ENCODE measurements at places on chromosomes 13 and 19.

DNA sequence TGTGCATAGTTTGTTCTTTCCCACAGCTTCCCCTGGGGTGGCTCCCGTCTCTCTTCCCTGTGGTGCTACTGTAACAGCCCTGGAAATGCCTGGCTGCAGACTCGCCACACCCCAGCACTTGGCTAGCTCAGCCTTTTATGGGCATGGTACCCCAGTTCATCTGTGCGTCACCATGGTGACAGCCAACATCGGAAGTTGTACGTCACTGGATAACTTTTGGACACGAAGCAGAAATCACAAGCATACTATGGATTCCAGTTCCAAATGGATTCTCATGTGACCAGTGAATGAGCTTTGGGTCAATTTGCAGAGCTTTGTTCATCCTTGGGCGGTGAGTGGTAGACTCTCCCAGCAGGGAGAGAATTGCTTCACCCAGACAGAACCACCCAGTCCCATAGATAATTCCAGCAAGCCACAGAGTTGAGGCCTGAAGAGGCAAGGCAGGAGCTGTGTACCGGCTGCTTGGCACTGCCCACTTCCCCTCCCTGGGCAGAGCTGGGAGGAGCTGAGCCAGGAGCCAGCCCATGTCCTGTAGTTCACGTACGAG, 54.4 kb downstream of the COL4A2 start:
- DNase-seq = no peak

- DNase-seq = no peak
Observed at GRCh38 chr19:9073806-9074205, 13.1 kb upstream of the OR1M1 start.

DNA sequence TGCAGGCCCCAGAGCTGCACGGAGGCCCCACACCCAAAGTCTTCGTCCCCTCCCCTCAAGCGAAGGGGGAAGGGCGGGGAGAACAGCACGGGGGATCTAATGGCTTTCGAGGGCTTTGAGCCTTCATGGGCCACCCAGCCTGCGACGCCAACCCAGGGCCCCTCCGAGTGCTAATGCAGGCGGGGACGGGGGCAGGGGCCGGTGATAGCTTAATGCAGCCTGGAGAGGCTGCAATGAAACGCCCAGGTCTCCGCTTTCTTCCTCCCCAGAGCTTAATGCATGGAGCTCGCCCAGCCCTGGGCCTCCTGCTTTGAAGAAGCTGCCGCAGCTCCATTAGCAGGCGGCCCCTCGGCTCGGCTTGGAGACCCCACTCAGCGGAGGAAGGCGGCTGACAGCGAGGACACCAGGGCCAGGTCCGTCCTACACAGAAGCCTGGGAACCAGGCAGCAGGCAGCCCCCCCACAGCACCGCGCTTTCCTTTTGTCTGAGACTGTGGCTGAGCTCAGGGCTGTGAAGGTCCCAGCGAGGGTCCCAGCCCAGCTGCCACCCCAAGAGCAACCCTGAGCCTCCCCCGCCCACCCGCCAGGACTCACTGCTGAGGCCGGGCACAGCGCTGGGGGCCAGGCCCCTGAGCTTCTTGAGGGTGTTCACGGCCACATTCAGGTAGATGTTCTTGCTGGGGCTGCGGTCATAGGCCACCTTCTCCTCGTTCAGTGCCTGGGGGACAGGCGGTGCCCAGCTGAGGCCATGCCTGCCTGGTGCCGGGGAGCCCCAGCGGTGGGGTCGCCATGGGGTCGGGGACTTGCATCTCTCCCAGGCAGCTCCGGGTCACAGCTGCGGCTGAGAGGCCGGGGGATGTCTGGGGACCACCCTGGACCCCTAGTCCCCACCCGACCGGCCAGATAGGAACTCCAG, 7.5 kb upstream of the ATP8B3 start:
- DNase-seq = no peak

- no peak for DNase-seq
Observed at GRCh38 chr19:3690551-3691371, 9.5 kb downstream of the PIP5K1C start.

DNA sequence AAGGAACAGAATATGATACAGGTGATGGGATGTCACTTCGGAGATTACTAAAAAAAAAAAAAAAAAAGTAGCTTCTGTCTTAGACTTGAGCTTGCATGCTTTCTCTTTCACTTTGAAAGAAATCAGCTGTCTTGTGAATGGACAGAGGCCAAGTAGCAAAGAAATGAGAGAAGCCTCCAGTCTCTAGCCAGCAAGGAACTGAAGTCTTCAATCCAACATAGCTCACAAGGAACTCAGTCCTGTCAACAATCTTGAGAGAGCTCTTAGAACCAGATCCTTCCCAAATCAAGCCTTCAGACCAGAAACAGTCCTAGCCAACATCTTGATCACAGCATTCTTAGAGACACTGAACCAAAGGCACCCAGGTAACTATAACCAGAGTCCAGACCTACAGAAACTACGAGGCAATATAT, 7.7 kb downstream of the N4BP2L2 start:
- no peak for DNase-seq

DNA sequence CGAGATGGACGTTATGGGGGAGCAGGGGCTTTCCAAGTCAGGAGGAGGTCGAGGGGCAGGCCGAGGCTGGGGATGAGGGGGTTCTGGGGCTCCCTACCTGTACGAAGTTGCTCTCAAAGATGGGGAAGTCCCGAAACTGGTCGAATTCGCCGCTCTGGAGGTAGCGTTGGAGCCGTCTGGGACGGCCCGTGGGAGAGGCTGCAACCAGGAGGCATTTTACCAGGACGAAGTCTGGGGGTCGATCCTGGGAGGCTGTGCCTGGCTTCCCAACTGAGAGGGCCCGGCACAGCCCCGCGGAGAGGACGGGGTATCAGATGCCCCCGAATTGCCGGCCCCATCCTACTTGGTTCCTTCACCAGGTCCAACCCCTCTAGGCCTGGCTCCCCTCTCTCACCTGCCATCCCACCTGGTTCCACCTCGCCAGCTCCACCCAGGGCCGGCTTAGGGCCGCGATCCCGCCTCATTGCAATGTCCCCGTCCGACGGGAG, 527 bp upstream of the EMC10 start:
- no peak for DNase-seq

GRCh38 chr19:30011051-30011578, 69.1 kb downstream of the URI1 start:
- DNase-seq = no peak

GRCh38 chr13:112998521-112999280, 29.7 kb downstream of the MCF2L start:
- no peak for DNase-seq

GRCh38 chr13:77583581-77583980, 48.1 kb downstream of the SCEL start:
- no peak for DNase-seq

DNA sequence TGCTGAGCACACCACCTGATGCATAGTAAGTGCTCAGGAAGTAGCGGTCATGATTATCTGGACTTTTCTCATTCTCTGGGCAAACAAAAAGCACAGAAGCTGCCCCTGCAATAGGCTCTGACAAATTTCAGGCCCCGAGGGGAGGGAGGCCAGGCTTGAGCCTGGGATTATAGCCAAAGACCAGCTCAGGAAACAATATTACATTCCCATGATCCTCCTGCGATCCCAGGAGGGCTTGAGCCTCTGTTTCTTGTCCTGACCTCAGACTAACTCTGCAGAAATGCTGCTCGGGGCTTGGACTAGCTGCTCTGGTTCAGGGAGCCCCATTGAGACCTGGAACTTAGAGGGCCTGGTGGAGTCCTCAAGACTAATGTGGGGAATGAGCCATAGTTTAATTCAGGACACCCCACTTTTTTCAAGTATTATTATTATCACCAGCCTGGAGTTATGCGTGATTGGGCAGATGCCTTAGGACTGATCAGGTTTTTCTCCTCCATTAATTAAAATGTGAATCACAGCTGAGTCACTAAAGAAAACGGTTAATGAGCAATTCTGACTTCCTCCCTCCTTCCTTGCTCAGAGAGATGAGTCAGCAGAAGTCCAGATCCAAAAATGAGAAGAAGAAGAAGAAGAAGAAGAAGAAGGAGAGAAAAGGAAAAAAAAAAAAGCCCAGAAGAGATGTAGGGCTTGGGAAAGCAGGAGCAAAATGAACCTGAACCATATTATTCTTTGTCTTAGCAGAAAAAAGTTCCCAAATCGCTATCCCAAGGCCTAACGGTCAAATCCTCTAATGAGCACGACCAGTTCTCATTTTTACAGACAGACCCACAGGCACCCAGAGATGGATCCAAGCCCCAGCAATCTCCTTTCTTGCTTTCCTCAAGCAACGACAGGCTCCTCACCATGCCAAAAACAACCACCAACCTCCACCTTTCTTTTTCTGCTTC, 107.2 kb downstream of the CACNA1A start:
- DNase-seq = no peak

DNA sequence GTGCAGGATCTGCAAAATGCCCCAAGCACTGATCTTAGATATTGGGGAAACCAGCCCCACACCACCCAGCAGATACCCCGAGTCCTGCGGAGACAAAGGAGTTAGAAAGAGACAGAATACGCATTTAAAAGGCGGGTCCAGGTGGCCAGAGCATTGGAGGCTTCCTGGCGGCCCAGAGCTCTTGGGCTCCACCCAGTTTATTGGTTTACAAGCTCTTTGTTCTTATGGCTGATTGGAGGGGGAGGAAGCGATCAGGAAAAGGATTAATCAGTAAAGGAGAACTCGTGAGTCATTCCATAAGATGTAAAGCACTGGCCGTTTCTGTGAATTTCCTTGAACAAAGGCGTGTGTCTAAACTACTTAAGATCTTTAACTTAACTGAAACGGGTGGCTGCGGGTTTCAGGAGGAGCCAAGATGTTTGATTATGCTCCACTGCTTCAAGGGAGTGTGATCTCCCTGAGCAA, 926 bp downstream of the ZNF587 start:
- no peak for DNase-seq

DNA sequence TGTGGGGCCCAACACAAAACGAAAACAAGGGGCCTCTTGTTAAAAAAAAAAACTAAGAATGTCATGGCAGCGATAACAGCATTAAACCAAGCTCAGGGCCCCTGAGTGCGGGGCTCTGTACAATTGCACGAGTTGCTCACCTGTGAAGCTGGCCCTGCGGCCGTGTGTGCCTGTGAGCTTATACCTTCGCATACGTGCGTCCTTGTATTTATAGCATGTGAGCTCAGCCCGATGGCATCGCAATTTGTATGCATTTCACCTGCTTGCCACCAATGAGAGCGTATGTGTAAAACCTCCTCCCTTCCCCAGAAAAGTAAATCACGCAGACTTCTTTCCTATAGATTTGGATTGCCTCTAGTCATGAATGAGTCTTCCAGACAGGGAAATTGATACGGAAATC, 17.1 kb downstream of the HNRNPM start:
- no peak for DNase-seq

DNA sequence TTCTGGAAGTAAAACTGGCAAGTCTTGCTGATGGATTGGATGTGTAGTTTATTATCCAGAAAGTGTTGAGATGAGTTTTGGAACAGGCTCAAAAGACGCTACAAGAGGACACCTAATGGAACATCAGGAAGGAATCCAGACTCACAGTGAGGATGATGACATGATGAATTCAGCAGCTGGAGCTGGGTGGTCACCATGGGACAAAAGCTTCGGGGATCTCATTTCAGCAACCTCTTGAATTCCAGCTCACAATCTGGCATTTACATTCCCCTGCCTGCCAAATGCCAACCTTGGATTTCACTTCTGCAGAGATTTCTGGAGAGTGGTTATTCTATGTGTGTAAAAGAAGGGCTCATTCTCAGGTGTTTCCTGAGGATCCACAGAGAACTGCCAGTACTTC, 288.0 kb upstream of the TMTC4 start:
- no peak for DNase-seq

- DNase-seq = peak; percentile 80
Observed at GRCh38 chr19:36604656-36605100, 435 bp upstream of the ZNF382 start.

DNA sequence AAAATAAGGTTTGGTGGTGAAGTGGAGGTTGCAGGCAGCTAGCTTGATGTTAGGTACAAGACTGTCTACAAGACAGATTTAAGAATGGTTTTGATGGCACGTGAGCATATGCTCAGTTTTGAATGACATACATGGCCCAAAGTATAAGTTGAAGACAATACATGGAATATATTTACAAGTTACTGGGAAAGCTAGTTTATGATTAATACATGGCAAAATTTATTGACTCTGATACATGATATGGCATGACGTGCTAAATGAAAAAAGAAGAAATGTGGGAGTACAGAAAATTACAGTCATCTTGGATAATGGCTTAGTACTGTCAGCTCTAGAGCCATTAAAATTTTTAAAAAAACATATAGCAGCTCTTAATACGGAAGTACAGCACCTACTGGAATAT, 4.4 kb downstream of the KLF5 start:
- DNase-seq = no peak

- no peak for DNase-seq
Observed at GRCh38 chr19:10551698-10552301, 8.1 kb downstream of the ATG4D start.

DNA sequence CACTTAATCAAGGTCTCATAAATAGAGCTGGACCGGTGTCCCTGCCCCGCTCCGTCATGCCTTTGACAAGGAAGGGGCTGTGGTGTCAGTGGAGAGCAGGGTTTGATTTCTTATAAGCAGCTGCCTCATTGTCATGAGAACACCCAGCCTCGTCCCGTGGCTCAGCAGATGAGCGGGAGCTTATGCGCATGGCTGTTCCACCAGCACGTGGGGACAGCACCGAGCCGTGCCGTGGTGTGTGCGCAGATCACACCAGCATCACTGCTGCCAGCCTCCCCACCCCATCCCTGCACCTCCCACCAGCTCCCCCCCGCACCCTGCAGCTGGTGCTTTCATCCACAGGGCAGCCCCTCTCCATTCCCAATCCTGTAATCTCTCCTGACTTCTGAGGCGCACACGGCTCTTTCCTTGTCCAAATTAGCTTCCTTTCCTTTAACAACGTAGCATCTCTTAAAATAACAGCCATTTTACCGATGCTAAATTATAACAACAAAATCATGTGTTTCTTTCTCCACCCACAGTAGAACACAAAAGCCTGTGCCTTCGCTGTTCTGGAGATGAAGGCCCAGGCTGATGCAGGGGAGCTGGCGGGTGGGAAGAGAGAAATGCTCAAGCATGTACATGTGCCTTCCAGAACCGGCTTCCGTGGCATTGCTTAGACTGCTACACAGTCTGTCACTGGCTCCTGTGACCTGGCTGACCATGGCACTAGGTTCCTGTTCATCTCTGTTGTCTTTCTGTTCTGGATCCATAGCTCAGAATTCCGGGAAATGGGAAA, 96.8 kb downstream of the RAB20 start:
- no peak for DNase-seq

DNA sequence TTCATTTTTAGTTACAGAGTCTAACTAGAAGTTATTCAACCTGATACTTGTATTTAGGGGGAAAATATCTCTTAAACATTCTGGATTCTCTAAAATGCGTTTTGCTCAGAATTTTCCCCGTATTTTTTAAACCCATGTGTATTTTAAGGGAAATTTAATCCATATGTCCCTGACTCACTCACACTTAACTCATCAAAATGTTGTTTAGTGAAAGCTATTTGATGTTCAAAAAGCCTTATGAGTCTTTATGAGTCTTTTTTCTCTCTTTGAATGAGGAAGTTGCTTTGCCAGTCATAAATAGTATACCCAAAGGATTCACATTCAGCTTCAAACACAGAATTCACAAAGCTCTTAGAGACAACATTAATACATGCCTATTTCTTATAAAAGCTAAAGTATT, 16.4 kb downstream of the MAB21L1 start:
- no peak for DNase-seq

All from stimulated activated CD4-positive, alpha-beta T cell treated with anti-CD3 and anti-CD28 coated beads, Interleukin-1b, Interleukin-23, amount 100 ng/mL, for 1 hour (primary cell).